ENCODE measurements at places on chromosomes 2 and 18.

DNA sequence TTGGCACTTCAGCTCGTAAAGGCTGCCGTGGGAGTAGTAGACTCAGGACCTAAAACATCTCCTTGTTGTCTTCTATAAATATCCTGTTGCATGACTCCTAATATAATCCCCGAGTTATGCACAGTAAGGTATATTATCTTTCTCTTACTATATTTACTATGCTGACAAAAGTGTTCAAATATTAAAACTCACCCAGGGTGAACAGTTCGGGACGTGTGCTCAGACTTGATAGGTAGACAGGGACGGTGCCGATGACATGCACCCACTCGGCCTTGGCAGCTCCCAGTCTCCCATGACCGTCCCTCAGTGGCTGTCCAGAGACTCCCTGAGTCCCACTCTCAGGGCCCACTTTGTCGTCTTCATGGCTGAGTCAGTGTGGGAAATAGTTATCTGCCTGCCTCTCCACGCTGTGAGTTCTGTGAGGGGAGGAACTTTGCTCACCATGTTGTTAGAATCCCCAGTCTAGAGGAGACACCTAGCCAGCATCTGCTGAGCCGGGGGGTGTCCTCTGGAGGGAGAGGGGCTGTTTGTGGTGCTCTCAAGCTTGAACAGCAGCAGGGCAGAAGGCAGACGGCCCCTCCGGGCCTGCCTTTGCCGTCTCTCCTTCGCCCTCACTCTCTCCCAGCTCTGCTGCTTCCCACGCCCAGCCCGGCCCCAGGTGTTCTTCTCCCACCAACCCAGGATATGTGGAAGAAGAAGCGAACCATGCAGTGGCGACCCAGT is 75.0 kb downstream of the DGKD start:
- no peak for DNase-seq

GRCh38 chr2:30243231-30243630 is 11.9 kb downstream of the LBH start:
- no peak for DNase-seq

GRCh38 chr2:47906157-47907038 is at the start of gene FBXO11:
FBXO11 (minus strand) TSS chr2:47906498; CDS start chr2:47905720, 778 bp downstream.
- peak; percentile 97 for DNase-seq

- DNase-seq, result no peak
Observed at GRCh38 chr18:22417496-22418188, at the start of gene CTAGE1. CTAGE1 (minus strand) TSS chr18:22417915; CDS start chr18:22417811, 104 bp downstream.

DNA sequence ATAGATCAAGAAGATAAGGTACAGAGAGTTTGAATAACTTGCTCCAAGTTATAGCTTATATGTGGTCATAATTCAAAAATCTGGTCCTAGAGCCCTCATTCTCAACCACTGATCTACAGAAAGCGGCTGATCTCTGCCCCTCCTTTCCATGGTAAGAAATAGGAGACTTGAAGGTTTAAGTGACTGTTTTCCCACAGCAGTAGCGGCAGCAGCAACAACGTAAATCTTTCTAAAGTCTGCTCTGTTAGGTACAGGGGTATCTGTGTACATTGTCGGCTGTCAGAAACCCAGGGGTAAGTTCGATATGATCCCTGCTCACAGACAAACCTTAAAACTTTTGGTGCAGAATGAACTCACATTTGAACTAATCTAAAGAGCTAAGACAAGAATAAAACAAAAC is 105.4 kb downstream of the EPHA4 start:
- no peak for DNase-seq

DNA sequence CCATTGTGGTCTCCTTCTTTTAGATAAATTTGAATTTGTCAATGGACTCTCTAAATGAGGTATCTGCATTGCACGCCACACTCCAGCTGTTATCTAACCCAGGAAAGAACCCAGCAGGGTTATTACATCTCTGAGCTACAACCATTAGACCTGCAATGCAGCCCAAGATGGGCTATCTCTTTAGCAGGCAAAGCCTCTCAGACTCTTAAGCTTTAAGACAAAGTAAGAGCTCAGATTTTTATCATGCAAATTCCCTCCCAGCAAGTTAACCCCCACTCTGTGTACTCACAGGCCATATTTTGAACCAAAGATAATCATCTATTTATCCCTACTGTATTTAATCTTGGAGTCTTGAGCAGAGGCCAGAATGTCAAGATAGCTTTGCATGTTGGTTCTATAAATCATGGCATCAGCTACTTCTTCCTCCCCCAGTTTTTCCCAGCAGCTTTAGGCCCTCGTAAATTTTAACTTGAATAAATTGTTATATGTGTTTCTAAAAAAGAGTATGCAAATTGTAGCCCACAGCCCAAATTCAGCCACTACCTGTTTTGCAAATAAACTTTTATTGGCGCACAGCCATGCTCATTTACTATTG is 273.7 kb upstream of the PKDCC start:
- no peak for DNase-seq

- no peak for DNase-seq
Observed at GRCh38 chr2:234796045-234796591, 155.7 kb upstream of the SH3BP4 start.

DNA sequence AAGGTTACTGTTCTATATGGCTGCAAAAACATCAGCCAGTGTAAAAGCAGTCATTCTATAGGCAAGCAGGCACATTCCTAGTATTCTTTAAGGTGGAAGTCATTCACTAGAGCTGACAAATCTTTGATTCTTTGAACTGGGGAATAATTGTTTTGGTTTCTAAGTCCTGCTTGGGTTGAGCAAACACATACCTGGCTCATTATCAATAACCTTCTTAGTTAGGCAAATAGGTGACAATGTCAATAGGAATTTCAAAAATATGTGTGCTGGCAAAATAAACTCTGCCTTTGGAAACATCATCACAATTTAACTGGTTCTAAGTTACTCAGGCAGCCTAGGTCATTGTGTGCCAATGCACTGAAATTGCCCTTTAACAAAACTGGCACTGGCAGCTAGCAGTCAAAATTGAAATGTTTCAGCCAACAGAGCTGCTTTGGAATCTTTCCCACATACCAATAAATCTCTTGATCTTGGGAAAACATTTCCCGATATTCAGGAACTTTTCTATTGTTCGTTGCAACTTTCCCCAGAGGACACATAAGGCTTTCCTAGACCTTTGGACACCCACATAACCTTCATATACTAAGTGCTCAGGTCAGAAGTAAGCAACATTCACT is 402.0 kb upstream of the MMADHC start:
- DNase-seq, result no peak

GRCh38 chr2:163565192-163565591 is 170.6 kb downstream of the FIGN start:
- no peak for DNase-seq

DNA sequence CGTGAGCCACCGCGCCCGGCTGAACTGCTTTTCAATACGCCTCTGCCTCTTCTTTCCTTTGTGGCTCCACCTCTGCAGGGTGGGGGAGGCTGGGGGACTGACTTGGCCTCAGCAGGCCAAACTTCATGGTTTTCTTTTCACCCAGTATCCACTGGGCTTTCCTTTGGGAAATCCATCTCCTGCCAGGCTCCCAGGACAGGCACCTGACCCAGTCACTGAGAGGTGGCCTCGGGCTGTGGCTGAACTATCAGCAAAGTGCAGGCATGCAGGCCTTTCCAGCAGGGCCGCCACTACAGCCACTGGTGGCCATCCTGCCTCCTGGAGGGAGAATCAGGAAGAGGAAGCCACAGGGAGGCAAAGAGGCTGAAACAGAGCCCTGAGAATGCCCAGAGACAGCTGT is 33.4 kb upstream of the SEMA4C start:
- no peak for DNase-seq

- no peak for DNase-seq
Observed at GRCh38 chr2:114753145-114753544, 310.7 kb downstream of the DPP10 start.

DNA sequence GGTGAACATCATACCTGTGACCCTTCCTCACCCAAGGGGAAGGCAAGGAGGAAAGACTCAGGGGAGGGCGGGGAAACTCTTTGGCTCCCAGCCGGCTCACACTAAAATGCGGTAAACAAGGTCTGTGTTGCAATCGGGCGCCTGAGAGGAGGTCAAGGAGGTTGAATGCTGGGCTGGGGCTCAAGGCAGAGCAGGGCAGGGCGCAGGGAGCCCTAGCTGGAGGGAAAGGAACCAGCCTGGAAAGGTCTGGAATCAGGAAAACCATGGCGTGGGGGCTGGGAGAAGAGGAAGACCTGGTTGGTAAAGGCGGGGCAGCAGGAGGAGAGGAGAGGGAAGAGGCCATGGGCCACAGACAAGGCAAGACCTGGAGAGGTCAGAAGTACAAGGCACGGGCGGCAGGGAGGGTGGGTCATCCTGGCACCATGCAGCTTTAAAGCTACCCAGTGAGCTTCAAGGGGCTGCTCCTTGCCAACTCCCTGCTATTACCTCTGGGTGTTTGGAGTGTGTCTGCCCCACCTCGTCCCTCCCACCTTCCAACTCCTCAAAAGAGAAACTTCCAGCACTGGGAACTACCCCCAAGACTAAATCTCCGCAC is 4.8 kb upstream of the TMEM37 start:
- no peak for DNase-seq

DNA sequence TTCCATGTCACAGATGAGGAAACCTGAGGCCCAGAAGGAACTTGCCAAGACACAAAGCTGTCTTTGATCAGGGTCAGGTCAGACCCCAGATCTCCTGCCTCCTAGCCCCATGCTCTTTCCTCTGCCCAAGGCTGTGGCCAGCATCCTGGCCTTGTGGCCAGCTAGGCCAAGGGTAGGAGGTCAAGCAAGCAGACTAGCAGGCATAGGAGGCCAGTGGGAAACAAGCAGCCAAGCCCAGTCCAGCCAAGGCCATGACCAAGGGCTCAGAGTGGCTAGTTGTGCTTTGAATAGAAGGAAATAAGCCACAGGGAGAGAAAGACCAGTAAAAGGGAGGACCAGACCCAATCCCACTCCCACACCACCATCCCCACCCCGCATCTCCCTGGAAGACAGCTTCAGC is 30.4 kb downstream of the KCNK3 start:
- DNase-seq, result no peak

DNA sequence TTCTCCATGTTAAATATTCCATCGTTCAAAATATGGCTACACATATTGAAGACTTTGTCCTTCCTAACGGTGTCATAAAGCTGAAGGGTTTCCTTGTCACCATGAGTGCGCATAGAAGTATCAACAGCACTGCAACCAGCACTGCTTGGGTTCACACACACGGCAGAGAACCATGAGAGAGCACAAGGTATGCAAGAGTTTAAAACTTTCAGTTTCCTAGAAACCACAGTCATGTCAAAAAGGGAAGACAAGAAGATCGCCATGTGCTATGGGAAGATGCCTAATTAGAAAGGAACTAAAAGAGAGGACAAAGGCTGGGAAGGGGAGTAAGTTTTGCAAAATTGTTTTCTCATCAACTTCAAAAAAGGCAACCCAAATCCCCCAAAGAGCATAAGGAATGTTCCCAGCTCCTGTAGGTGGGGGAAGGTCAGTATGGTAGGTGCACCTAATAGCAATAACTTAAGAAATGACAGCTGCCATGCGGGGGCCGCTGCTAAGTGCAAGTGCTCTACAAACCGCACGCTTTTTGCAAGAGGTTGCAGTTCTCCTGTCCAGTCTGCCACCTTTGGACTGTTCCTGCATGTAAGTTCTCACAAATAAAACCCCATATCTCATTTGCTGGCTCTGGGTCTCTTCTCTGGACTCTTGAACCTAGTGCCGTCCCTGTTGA is 136.8 kb downstream of the TMEM163 start:
- no peak for DNase-seq

- no peak for DNase-seq
Observed at GRCh38 chr2:201152999-201153815, 29.7 kb upstream of the CASP10 start.

- no peak for DNase-seq
Observed at GRCh38 chr2:12389344-12390045, 327.2 kb upstream of the TRIB2 start.

- DNase-seq, result peak; percentile 36
Observed at GRCh38 chr2:113138428-113139322, 11.3 kb downstream of the IL1RN start.

GRCh38 chr18:50734342-50734741 is 85.5 kb downstream of the MRO start:
- no peak for DNase-seq

- DNase-seq, result no peak
Observed at GRCh38 chr2:200373973-200374416, 67.5 kb downstream of the SPATS2L start.

- DNase-seq, result no peak
Observed at GRCh38 chr2:61948661-61949457, 43.4 kb downstream of the COMMD1 start.

DNA sequence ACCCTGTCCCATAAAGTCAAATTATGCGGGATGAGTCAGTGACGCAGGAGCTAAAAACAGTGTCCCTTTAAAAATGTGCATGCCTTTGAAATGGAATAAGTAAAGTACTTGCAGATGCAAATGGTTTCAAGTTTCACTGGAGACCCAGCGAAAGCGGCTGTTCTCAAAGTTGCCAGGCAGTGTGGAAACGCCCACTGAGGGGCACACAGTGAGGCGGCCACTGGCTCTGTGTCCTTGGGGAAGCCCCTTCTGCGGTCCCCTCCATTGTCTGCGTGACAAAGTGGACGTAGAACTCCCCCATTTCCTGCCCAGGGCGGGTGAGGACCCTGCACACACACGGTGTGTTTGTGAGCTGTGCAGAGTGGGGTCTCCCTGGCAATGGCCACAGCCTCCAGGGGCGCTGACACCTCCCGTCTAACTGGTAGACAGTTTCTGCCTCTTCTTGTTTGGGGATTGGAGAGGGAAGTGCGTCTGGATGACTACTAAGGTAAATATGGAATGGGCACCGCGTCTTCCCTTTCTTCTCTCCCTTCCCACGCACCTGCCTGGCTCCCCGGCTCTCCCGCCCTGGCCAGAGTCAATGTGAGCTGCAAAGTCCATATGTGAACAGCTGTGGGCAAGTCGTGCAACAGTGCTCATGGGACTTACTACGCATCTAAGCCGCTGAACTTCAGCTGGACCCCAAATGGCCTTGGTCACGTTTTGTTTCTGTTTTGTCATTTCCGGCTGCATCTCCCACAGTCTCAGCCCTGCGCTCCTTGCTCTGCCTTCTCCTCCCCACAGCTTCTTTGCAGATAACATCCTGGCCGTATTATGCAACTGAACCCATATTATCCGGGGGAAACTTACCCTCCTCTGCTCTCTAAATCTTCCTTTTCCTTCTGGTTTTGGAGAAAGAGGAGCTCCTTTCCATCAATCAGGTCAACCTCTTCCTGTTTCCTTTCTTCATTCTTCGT is 33.7 kb upstream of the ZNF516 start:
- peak; percentile 29 for DNase-seq

DNA sequence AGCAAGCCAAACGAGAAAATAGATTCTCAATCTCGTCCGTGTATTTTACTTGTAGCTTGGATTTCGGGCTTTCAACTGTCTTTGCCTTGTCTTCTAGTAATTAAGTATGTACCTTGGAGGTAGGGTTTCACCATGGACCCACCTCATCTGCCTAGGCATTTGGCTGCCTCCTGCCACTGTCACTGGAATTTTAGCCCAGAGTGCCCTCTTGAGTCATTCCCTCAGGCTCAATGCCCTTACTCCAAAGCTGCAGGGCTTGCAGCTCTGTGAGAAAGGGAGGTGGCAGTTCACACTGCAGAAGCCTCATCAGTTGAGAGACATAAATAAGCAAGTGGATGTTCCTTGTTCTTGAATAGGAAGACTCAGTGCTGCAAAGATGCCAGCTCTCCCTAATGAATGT is 89.6 kb downstream of the VSNL1 start:
- no peak for DNase-seq

- DNase-seq, result no peak
Observed at GRCh38 chr2:143700865-143701264, 571.6 kb downstream of the ARHGAP15 start.

- DNase-seq, result no peak
Observed at GRCh38 chr2:216911886-216912285, 52.0 kb upstream of the TNP1 start.

Measured in NCI-H1436 (cell line).